ELR (cell line): ENCODE measurements at places on chromosomes 12 and 14.

DNA sequence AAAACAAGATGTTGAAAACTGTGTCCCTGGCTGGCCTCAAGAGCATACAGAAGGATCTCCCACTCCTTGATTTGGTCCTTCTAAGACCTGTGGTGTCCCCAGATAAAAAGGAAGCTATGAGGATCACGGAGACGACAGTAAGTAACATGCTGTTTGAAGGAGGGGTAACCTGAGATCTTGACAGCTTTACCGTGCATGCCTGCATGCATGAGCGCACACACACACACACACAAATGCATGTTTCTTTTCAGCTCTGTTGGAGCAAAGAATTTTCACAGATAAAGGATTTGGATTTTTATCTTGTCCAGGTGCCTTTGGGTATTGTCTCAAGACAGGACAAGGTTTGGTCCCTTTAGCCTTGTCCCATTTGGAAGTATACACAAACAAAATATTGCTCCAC lies 411.6 kb upstream of the CCDC196 start:
- no peak for DNase-seq

DNA sequence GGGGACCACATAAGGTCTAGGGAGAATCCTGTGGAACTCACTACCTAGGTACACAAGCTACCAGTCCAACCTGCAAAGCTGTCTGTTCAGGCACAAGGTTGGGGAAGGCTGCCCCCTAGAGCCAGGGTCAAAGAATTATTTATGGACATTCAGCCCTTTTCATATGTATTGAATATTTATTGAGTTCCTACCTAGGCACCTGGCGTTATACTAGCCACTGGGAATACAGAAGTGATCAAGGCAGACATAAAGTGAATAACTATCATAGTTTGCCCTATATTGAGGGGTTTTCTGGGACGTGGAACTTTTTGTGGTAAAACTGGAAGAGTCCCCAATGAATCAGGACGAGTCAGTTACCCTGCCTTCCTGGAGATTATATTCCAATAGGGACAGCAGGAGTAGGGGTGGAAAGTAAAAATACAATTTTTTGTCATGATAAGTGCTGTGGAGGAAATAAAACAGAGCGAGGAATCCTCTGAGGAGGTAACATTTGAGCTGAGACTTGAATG lies 5.8 kb upstream of the SLC48A1 start:
- DNase-seq = peak; percentile 60

- peak; percentile 69 for DNase-seq
These were observed 138.7 kb downstream of the TTC7B start for GRCh38 chr14:90677484-90678050.

GRCh38 chr14:64800000-64800399 lies 79.7 kb downstream of the SPTB start:
- peak; percentile 63 for DNase-seq

DNA sequence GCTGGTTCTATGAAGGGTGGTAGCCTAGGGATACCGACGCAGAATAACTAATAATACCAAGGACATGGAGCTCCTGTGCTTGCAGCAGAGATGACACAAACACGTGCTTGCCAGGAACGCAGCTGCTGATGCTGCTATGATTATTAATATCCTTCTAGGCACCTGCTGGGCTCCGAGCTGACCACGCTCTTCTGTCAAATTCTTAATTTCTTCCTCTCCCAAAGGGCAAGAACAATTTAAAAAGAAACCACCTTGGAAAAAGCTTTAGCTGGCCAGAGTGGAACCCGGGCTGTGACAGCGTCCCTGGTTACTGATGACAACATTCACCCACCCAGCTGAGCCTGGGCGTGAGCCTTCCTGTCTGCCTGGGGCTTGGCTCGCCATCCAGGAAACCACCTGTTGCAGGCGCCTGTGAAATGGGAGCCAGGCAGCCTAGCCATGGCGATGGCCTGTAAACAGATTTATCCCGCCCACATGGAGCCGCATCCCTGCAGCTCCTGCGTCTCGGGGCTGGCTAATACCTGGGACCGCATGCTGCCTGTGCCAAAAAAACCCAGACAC lies 28.8 kb downstream of the CLMN start:
- no peak for DNase-seq

DNA sequence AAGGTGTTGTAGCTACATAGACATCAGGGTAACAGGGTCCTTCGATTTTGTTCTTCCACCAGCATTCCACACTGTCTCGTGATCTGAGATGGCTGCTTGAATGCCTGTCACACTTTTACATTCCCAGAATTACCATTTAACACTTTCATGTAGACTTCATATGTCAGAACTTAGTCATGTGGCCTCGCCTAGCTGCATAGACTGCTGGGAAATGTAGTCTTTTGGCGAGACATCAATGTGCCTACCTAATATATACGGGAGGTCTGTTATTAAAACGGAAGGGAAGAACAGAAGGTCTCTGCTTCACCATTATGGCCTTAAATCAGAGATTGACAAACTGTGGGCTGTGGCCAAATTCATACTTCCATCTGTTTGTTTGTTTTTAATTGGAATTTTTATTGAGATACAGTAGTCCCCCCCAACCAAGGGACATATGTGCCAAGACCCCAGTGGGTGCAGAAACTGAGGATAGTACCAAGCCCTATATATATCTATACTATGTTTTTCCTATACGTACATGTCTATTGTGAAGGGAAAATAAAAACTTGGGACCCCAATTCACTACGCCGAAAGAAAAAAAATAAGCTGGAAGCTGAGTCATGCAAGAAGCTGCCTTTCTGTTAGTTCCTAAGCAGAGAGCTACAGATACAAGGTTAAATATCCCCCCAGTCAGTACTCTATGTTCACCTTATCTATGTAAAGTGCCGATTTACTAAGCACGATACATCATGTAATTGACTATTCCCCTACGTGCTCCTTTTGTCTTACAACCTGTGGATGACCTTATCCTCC lies 11.3 kb upstream of the HRK start:
- peak; percentile 39 for DNase-seq

DNA sequence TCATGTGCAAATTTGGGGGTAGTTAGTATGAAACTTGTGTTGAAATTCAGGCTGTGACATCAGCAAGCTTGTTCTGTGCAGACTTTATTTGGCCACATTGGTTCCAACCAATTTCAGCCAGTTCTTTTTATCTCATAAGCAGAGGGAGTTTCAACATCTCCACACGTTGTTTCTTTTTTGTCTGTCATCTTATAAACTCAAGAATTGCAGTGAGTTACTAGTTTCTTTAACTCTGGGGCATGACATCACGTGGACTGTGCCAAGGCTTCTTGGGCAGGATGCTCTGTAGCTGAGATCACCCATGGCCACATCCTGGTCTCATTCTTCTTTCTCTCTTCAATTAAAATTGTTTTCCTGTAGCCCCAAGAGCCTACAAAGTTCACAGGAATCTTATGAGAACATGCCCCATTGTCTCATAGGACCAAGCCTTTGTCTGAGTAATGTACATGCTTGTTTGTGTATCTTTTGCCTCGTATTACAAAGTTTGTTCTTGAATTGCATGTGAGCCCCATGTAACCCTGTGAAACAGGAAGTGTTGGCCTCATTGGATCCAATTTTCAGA lies 982.0 kb upstream of the TMEM132C start:
- peak; percentile 93 for DNase-seq

GRCh38 chr12:28550757-28551704 lies 360.8 kb downstream of the CCDC91 start:
- peak; percentile 81 for DNase-seq

- DNase-seq = no peak
These were observed 94.4 kb downstream of the FIGNL2 start for GRCh38 chr12:51753980-51754675.

DNA sequence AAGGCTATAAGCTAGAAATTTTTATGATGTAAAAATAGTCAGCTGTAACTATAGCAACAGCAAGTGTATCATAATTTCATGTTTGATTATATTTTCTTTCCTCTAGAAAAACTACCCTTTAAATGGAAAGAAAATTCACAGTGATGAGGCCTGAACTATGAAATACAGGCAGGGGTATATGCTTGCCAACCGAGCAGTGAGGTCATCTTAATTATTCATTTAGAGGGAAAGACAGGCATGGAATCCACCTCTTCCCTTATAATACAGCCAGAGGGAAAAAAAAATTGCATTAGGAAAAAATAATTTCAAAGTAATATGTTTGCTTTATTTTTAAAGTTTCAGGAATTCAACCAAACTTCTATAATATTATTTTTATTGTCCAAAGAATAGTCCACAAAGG lies 139.8 kb downstream of the EPS8 start:
- DNase-seq = no peak

DNA sequence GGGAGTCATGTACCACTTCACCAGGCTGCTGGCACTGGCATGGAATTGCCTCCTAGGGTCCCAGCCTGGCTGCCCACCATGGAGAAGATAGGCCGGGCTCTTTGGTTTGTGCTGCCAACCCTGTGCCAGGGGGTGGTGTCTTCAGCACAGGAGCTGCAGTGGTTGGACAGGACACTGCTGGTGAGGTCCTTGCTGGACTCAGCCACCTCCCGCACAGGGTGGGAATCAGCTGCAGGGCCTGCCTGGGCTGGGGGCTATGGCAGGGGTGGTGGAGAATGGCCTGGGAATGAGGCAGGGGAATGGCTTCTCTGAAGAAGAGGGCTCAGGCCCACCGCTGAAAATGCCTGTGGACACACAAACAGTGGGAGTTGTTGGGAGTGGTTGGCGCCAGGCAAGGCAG lies 70.6 kb upstream of the CAPRIN2 start:
- DNase-seq = no peak

DNA sequence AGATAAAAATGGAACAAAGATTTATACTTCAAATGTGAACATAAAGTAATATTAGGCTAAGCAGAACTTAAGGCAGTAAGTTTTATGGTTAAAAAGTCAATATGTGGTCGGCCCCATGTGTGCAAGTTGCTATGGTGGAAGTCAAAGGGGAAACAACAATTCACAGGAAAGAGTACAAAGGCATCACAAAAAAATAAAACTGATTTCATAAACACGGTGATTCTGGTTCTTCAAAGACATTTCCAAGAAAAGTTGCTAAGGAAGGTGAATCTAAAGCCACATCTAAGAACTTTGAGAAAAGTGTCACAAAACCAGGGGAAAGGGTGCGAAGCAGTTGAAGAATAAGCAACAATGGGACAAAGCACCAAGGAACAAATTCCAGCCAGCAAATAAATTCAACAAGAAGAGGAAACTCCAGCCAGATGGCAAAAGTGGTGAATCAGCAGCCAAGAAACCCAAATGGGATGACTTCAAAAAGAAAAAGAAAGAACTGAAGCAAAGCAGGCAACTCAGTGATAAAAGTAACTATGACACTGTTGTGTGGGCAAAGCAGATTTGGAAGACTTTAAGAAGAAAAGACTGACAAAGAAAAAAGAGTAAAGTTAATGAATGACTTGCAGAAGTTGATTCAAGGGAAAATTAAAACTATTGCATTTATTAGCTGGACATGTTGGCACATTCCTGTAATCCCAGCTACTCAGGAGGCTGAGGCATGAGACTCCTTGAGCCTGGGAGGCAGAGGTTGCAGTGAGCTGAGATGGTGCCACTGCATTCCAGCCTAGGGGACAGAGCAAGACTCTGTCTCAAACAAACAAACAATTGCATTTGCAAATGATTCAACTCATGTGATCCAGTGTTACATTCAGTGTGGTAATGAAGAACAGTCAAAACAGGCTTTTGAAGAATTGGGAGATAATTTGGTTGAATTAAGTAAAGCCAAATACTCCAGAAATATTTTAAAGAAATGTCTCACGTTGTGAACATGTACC lies 19.5 kb downstream of the PTGDR start:
- DNase-seq = no peak

GRCh38 chr12:69843608-69844007 lies 18.6 kb downstream of the MYRFL start:
- DNase-seq = no peak

DNA sequence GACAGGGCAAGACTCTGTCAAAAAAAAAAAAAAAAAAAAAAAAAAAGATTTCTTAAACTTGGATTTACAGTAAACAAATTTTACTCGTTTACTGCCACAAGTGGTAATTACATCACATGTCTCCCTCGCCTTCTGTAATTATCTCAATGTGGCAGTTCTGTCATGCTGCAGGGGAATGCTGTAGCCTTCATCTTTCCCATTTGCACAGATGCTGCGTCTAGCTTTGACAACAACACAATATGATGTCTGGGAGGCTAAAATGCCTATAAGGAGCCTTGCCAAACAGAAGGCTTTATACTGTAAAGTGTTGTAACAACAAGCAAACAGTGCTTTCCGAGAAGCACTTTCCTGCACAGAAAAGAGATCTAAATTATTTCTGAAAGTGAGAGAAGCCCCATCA lies 48.7 kb downstream of the ESR2 start:
- no peak for DNase-seq

DNA sequence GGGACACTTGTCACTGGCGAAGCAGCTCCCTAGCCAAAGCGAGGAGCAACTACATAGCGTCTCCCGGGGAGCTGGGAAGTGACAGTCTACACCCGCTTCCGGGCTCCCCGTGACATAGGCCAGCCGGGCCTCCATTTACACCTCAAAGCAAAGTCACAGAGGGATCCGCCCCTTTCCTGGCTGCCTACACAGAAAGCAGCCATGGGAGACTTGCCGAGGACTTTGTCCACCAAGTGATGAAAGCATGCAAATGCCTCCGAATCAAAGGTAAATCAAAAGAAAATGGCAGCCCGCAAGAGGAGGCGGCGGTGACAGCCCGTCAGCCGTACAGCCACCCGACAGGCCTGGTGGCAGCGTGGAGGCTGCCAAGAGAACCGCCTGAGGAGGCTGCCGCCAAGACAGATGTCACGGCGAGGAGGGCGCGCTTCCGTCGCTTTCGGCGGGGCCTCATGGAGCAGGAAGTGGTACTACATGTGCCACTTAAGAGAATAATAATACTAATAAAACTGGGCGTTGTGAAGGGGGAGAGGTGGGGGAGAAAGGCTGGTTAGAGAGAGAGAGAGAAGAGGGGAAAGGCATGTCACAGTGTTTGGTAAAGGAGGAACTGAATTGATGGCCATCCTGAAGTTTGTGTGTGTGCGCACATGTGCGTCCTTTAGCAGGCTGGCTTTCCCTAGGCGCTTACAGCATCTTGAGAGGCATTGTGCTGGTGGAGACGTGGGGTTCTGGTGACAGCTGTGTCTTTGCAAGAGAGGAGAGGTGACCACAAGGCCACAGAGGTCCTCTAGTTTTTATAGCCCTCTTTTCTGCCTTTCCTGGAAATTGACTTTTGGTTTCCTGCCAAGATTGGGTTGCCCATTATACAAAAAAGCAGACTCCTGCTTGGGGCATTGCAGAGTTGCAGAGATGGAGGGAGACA lies 661.7 kb downstream of the VRK1 start:
- no peak for DNase-seq

DNA sequence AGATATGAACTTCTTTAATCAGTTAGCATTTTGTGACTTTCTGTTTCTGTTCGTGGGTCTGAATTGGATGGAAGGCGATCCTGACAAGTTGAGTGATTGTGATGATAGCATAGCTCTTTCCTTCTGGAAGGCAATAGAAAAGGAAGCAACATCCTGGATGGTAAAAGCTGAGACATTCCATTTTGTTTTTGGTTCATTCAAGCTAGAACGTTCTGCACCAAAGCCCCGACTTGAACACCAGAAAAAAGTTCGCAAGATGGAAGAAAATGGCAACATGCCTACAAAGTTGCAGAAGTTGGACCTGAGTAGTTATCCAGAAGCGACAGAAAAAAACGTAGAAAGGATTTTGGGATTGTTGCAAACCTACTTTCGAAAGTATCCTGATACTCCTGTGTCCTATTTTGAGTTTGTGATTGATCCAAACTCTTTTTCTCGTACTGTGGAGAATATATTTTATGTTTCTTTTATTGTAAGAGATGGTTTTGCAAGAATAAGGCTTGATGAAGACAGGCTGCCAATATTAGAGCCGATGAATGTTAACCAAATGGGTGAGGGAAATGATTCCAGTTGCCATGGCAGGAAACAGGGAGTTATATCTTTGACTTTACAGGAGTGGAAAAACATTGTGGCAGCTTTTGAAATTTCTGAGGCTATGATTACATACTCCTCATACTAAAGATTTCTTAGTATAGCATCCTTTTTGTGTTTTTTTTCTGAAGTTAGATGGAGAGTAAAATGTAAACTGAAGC lies 896 bp downstream of the EID3 start:
- DNase-seq = no peak
